Sciatic nerve (tissue), 2 donors: ENCODE measurements at places on chromosomes 13 and 19. TPM values are rescaled to one million over a fixed set of nuclear protein-coding genes. Genes with fewer than 3 reads are reported as not detected.
A peak's percentile ranks its signal among the peaks of the same experiment; 100 is the strongest.

- DNase-seq: peak; percentile 32
These were observed 168.2 kb downstream of the TEX29 start for GRCh38 chr13:111488486-111489132.

DNA sequence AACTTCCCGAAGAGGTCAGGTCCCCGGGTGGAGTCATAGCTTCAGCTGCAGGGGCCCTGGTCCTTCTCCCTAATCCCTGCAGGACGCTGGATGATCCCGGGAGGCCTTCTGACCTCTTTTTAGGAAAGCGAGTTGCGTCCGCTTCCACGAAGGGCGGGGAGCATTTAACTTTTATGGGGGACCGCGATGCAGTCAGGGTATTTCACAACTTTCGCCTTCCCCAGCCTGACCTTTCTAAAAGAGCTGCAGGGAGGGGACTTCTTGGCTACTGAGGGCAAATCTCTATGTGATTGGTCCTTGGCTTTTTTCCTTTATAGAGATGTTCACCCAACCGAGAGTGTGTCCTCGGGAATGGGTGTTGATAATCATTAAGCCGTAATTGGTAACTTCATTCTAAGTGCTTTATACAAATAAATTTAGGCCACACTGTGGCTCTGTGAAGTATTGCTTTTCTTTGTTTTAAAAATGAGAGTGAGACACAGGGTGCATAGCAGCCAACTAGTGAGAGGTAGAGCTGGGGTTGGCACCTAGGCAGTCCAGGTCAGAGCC, 778 bp downstream of the ZNF230 start:
- DNase-seq: no peak

DNA sequence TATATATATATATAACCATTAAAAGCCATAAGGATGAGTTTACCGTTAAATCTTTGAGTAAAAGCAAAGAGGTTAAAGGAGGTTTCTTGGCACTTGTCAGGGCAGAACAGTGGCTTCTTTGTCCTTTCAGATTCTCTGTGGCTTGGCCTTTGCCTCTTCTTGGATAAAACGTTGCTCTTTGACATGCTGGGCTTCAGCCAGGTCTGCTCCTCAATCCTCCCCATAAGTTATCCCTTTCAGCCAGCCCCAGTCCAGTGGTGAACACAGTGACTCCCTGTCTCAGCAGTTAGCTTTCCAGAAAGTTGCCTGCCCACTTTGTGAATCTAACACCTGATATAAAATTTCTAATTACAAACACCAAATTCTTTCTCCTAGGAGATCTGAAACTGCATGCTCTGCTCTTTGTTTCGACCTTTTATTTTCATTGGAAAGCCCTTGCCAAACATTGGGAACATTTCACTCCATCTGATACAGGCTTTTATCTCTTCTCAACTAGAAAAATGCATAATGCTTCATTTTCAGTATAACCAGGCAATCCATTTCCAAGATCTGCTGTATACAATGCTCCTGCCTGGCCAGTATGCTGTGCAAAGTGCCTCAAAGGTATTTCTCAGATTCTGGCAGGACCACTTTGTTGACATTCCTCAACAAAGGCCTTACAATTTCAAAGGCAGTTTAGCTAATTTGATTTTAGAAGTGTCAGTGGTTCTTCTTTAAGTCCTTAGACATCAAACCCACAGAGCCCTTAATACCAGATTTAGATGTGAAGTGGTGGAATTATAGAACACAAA, 16.2 kb upstream of the MED4 start:
- peak; percentile 78 for DNase-seq

DNA sequence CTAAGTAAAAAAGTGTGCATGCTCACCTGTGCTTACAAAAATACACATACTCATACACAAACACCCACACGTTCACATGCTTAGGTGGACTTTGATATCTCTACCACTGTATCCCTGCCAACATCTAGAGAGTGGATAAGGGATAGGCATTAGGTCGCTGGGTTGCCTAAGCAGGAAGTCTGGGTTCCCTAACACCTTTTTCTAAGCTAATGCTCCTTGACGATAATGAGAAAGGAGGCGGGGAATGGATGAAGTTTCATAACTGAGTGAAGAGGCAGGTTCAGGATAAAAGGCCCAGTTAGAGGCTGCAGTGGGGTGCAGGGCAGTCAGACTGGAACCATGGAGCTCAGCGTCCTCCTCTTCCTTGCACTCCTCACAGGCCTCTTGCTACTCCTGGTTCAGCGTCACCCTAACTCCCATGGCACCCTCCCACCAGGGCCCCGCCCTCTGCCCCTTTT, 41.9 kb upstream of the CYP2A7 start:
- no peak for DNase-seq

- DNase-seq: no peak
These were observed 1277.3 kb downstream of the UQCRFS1 start for GRCh38 chr19:27935669-27936068.

The PDX1 gene
- not detected for total RNA-seq

The MUC16 gene
- total RNA-seq: 1.3 TPM
